ENCODE measurements at places on chromosomes 12 and 14. TPM values are rescaled to one million over a fixed set of nuclear protein-coding genes. Genes with fewer than 3 reads are reported as not detected.

Gene NELL2
- 99.9 TPM for polyA plus RNA-seq

Gene SMCO2
- 0.25 TPM for polyA plus RNA-seq

Gene PTHLH
- polyA plus RNA-seq, result 0.60 TPM

Gene EMP1
- polyA plus RNA-seq, result 45.2 TPM

Gene TAS2R43
- polyA plus RNA-seq, result 0.48 TPM

Gene LIMA1
- polyA plus RNA-seq, result 191 TPM

Gene CDK17
- polyA plus RNA-seq, result 35.2 TPM

Gene CMA1
- polyA plus RNA-seq, result not detected

Gene ITPK1
- 139 TPM for polyA plus RNA-seq

Gene KCNMB4
- 2.9 TPM for polyA plus RNA-seq

Gene KRT80
- 0.45 TPM for polyA plus RNA-seq

Gene ATL1
- polyA plus RNA-seq, result 13.2 TPM

Gene KRT75
- polyA plus RNA-seq, result not detected

Gene FGF23
- 6.5 TPM for polyA plus RNA-seq

Gene PLCZ1
- polyA plus RNA-seq, result not detected

Gene IFI27
- polyA plus RNA-seq, result 12.9 TPM

Gene GALNT6
- polyA plus RNA-seq, result 31.1 TPM

Gene TAS2R10
- polyA plus RNA-seq, result 1.2 TPM

Gene ZBTB39
- polyA plus RNA-seq, result 6.9 TPM

Gene KRT3
- not detected for polyA plus RNA-seq

Gene CLEC1A
- 2.5 TPM for polyA plus RNA-seq

- no peak for DNase-seq
These were observed 5.4 kb upstream of the AMHR2 start for GRCh38 chr12:53418221-53418620.

GRCh38 chr14:58918066-58918738 lies 270.3 kb upstream of the DAAM1 start:
- DNase-seq, result no peak

DNA sequence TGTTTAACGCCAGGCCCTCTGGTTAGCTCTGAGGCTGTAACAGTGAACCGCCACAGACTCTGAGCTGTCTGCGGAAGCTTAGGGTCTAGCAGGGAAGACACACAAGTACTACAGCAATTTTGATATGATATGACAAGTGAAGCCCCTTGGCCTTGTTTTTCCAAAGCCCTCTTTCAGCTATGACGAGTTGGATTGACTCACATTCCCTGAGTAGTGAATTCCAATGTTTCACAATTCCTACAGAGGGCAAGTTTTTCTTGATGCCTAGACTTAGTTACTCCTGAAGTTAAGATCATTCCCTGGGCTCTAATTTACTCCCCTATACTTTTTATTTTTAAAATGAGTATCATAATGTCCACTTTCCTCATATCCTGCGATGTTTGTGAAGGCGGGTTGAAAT lies 53.3 kb upstream of the CISTR start:
- no peak for DNase-seq

DNA sequence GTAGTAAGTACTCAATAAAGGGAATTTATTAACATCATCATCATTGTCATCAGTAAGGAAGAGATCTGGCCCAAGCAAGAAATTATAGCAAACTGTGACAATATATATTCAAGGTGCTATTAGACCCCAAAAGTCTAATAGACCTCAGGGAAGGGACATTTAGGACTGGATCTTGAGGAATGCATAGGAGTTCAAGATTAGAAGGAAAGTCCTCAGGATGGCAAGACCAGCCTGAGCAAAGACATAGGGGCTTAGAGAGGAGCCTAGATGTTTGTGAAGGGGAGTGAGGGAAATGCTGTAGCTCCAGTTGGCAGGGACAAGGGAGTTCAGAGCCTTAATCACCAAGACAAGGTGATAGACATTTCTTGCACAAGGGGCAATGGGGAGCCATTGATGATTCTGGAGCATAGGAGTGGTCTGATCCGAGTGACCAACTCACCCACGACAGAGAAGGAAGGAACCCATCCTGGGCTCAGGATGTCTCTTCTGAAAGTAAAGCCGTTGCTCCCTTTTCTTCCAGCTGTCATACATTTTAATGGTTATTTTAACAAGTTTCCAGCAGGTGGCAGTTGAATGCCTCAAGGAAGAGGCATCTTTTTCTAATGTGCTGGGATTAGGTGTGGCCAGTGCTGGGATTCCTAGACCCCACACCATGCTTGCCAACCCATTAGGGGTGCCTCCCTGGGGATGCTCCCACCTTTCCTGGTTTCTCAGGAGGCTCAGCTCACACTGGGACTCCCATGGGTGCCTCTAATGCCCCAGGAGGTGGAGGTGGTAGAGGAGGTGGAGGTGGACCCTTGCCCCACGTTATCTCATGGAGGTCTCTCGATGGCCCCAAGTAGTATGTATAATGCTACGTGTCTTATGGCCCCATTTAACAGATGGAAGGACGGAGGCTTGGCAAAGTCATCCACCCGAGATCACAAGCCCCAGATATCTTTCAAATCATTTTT lies 37.8 kb downstream of the PHETA1 start:
- DNase-seq, result peak; percentile 44

DNA sequence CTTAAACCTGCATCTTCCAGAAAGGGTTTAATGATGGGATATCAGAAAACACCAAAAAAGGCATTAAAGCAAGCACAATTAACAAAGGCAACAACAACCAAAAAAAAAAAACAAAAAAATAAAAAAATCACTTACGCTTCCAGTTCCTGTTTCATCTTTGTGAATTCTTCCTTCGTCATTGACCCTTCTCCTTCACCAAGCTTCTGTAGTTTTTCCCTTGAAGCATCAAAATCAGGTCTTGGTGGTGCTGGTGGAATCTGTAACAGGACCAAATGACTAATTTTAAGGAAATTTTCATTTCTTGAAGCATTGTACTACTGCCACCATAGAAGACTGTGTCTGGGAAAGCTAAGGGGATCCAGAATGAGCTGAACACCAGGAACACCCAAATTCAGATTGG lies 24.5 kb downstream of the SNX6 start:
- DNase-seq, result no peak

- no peak for DNase-seq
These were observed 48.2 kb upstream of the EEA1 start for GRCh38 chr12:92977326-92977725.

GRCh38 chr12:78146365-78146772 lies 315.7 kb downstream of the NAV3 start:
- DNase-seq, result no peak

GRCh38 chr14:24255438-24255837 lies 7.5 kb downstream of the TGM1 start:
- DNase-seq, result no peak

DNA sequence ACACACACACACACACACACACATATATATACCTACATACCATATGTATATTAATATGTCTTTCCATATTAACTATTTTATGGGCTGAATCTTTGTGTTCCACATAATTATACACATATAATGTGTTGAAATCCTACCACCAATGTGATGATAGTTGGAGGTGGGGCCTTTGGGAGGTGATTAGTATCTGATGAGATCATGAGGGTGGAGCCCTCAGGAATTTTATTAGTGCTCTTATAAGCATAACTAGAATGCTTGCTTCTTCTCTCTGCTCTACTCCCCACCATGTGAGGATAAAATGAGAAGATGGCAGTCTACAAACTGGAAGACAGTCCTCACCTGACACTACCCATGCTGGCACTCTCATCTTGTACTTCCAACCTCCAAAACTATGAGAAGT lies 1193.5 kb upstream of the FLRT2 start:
- DNase-seq, result no peak

GRCh38 chr12:11949738-11950411 lies 120.9 kb upstream of the BCL2L14 start:
- DNase-seq, result no peak

DNA sequence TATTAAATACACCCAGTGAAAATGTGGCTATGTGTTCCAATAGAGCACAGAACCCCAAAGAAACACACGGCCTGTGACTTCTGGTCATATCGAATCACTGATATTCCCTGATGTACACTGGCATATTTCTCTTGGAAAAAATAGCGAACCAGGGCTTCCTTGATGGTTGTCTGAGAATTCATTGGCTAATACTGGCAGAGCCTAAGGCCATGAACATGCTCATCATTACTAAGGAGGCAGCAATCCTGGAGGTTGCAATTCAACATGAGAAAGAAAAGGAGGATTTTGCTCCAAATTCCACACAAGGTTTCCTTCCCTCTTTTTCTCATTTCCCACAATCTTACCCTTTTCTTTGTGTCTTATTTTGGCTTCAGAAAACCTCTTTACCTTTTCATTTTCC lies 212.9 kb upstream of the HMGA2 start:
- DNase-seq, result no peak

- no peak for DNase-seq
These were observed 14.8 kb upstream of the DYRK2 start for GRCh38 chr12:67633708-67634107.

GRCh38 chr14:22400655-22401259 lies 188.3 kb downstream of the DAD1 start:
- DNase-seq, result no peak

DNA sequence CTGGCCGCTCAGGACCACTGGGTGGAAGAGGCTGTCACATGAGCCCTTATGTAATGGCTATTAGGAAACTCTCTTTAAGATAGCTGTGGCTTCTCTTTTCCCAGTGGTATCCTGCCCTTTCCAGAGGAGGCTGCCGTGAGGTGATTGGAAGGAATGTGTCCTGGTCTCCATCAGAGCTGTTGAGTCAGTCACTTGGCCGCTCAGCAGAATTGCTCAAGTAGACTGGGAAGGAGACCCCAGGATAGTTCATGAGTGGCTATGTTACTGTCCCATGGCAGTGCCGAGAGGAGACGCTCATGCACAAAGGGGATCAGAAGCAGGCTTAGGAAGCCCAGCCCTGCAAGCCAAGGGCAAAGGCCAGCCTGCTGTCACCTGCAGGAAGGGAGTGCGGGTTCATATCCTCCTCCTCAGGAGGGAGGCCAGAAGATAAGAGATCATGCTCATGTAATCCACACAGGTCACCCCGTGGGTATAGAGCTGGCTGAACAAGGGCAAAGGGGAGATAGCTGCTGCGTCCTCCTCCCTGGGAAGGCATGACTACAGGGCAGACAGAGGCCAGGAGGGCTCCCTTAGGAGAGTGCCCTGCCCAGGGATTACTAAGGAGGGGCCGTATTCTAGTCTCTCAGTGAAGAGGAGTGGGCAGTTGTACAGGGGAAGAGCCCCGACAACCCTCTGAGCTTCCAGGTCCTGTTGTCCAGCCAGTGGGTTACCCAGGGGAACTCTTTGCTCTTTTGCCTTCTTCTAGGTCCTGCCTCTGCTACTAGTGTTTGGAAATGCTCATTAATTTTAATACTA lies 137.0 kb upstream of the MAX start:
- DNase-seq, result peak; percentile 84
